ENCODE measurements at places on chromosomes 2 and 18. TPM values are rescaled to one million over a fixed set of nuclear protein-coding genes. Genes with fewer than 3 reads are reported as not detected.

VWC2L gene
- total RNA-seq: not detected

DNA sequence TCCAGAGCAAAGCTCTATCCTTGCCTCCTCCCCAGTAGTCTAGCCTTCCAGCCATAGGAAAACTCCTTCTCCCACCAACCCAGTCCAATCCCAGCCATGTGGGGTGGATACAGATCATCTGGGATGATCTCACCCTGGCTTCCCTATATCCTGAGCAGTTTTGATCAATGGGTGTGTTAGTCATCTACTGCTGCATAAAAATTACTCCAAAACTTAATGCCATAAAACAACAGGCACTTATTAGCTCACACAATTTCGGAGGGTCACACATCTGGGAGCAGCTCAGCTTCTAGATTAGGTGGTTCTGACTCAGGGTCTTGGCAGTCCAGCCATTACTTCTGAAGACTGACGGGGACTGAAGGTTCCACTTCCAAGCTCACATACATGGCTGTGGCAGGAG lies 190.4 kb downstream of the SPP2 start:
- DNase-seq: no peak

DNA sequence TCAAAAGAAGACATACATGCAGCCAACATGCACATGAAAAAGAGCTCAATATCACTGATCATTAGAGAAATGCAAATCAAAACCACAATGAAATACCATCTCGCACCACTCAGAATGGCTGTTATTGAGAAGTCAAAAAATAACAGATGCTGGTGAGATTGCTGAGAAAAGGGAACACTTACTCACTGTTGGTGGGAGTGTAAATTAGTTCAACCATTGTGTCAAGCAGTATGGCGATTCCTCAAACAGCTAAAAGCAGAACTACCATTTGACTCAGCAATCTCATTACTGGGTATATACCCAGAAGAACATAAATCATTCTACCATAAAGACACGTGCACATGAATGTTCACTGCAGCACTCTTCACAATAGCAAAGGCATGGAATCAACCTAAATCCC lies 95.5 kb upstream of the XIRP2 start:
- no peak for DNase-seq

GRCh38 chr2:177430411-177430810 lies 37.8 kb downstream of the AGPS start:
- no peak for DNase-seq

GRCh38 chr18:24321071-24321470 lies 76.6 kb downstream of the OSBPL1A start:
- DNase-seq: no peak
